ENCODE measurements at places on chromosomes 11 and 22.

DNA sequence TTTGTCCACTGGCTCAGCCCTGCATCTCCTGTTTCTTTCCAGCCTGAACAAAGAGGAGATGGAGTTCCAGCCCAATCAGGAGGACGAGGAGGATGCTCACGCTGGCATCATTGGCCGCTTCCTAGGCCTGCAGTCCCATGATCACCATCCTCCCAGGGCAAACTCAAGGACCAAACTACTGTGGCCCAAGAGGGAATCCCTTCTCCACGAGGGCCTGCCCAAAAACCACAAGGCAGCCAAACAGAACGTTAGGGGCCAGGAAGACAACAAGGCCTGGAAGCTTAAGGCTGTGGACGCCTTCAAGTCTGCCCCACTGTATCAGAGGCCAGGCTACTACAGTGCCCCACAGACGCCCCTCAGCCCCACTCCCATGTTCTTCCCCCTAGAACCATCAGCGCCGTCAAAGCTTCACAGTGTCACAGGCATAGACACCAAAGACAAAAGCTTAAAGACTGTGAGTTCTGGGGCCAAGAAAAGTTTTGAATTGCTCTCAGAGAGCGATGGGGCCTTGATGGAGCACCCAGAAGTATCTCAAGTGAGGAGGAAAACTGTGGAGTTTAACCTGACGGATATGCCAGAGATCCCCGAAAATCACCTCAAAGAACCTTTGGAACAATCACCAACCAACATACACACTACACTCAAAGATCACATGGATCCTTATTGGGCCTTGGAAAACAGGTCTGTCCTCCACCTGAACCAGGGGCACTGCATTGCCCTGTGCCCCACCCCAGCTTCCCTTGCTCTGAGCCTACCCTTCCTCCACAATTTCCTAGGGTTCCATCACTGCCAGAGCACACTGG lies 5.0 kb downstream of the FTH1 start:
- DNase-seq, result peak; percentile 63

GRCh38 chr22:39204216-39204615 lies 40.6 kb downstream of the PDGFB start:
- no peak for DNase-seq

- no peak for DNase-seq
Measured at GRCh38 chr11:64057890-64058289, 22.2 kb downstream of the FLRT1 start.

- DNase-seq, result peak; percentile 11
Measured at GRCh38 chr22:24500277-24500820, 5.2 kb downstream of the UPB1 start.

GRCh38 chr11:2186669-2187279 lies 15.2 kb upstream of the TH start:
- peak; percentile 15 for DNase-seq

GRCh38 chr11:44005956-44006355 lies 41.8 kb upstream of the ACCSL start:
- no peak for DNase-seq

- no peak for DNase-seq
Measured at GRCh38 chr22:42269432-42270175, 849 bp downstream of the TCF20 start.

DNA sequence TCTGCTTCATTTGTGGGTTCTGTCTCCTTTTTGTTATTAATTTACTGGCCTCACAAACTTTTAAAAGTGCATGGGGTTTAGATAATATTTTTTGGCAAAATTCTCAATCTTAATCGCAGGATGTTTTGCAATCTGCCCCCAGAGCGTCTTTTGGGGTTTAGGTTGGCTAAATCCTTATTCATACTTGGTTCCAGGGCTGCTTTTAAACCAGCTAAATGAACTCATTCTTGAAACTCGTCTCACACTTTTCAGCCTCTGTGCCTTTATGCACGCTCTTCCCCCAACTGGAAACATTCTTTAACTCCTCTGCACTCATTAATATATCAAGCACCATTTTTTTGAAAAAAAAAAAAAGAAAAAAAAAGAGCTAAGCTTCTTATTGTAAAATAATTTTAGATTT lies 131.7 kb downstream of the KIF18A start:
- DNase-seq, result no peak

DNA sequence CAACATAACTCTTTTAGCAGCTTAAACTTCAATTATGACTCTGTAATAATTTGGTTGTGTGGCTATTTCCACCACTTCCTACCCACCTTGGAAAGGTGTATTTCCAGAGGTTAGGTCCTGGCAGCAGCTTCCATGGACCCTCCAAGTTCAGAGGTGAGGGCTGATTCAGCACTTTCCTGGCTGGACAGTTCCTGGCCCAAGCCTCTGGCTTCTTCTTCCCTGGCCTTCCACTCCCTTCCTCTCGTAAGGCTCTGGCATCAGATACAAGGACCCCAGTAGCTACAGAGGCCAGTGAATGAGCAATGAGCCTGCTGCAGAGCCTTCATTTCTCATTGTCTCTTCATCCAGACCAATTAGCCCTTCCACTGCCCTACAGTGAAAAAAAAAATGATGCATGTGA lies 98.1 kb upstream of the KIRREL3 start:
- DNase-seq, result no peak

- DNase-seq, result no peak
Measured at GRCh38 chr11:119147604-119148333, 1.1 kb upstream of the ABCG4 start.

DNA sequence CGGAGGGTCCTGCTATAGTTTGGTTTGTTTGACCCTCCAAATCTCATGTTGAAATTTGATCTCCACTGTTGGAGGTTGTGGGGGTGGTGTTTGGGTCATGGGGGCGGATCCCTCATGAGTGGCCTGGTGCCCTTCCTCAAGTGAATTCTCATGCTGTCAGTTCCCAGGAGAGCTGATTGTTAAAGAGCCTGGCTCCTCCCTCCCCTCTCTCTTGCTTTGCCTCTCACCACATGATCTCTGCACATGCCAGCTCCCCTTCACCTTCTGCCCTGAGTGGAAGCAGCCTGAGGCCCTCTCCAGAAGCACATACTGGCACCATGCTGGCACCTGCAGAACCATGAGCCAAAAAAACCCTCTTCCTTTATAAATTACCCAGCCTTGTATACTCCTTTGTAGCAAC lies 7.1 kb downstream of the TSPAN18 start:
- DNase-seq, result no peak

DNA sequence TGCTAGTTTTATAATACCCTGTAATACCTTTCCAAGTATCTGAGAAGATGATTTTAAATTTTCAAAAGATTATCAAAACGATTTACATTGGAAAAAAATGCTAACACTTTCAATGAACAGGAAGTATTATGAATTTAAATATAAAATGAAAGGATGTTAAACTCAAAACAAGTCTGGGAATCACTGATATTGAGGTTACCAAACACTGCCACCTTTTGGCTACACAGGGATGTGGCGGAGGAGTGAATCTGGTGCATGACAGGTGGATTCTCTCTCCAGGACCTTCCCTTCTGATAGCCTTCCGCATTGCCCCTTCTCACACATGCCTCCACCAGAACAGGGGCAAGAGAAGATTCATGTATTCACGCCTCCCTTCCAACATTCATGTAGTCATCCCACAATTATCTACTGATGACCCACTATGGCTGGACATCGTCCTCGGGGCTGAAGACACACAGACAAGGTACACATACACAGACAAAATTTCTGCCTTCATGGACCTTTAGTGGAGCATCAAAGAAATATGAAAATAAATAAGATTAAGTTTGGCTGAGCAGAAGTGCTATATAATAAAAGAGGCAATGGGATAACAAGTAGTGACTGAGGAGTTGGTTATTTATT lies 34.7 kb downstream of the ATG16L2 start:
- DNase-seq, result no peak

DNA sequence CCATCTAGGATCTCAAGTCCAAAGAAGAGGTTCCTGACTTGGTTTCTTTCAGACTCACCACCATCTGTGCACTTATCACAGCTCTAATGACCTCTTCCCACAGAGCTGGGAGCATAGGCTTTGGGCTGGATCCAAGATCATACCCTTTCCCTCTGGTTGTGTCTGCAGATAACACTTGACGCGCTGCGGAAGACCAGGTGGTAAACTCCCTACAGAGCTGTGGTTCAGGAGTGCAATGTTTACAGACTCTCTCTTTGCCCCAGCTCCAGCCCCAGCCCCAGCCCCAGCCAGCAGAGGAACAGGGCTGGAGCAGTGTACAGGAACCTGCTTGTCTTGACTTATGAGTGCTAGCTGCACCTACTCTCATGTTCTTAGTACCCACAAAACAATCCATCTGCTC lies 274.4 kb upstream of the SYN3 start:
- DNase-seq, result no peak

- DNase-seq, result no peak
Measured at GRCh38 chr11:47267876-47268275, 2.1 kb upstream of the MADD start.

DNA sequence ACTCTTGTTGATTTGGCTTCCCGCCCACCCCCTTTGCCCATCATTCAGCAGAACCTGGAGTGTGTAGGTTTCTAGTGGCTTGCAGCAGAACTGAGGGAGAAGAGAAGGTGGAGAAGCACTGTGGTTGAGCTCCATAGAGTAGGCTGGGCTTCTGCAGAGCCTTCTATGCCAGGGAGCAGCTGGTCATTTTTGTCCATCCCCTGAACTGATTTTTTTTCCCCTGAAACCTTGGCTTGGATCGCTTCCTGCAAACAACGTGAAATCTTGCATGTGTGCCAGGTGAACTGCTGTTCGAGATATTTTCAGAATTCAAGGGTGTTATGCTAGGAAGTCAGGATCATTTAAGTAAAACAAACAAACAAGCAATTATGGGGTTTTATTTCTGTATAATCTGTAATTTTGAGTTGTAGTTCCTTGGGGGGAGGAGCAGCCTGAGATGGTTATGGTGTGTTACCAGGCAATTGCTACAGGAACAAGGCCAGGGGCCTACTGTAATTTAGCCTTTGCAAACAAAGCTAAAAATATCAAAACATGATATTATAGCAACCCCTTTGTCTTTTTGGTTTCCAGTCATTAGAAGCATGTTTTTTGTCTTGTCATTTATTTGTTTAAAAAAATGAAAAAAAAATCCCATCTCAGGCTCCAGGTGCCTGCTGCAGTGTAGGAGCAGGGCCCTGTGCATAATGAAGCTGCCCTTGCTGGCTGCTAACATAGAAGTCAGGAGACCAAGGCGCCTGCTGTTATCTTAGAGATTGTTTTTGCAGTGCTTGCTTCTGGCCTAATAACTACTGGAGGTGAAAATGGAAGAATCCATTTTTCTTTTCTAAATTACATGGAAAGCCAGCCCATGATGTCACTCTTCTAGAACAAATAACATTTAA lies 152.4 kb upstream of the TTC12 start:
- no peak for DNase-seq

DNA sequence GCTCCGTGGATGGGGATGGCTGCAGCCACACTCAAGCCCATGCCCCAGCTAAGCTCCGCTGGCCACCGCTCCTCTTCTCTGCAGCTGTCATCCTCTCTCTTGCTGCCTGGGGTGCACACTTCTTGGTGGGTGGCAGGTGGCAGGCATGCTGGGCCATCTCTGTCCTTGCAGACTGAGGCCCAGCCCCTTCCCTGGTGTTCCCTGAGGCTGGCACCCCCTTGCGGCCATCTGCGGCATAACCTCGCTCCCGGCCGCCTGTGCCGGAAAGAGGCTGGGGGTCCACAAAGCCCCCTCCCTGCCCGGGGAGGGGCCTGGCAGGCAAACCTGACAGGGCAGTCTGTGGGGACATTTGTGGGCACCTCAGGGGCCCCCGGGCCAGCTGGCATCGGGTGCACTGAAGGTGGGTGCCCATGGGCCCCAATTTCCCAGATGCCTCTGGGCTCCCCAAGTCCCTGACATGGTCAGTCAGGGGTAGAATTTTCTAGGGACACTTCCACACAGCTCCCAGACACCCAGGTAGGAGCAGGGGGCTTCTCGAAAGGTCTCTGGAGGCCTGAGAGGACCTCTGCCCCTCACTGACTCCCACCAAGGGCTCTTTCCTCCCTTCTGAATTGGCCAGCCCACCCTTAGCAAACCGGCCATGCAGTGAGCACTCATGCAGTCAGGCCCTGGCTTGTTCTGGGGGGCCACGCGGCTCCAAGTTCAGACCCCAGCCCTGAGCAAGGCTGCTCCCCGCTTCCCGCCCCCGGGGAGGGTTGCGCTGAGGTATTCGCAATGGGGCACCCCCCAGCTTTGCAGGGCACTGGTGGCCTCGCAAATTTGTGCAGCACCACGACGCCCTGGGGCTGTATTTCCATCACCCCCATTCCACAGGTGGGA lies 23.5 kb upstream of the TH start:
- DNase-seq, result peak; percentile 6

DNA sequence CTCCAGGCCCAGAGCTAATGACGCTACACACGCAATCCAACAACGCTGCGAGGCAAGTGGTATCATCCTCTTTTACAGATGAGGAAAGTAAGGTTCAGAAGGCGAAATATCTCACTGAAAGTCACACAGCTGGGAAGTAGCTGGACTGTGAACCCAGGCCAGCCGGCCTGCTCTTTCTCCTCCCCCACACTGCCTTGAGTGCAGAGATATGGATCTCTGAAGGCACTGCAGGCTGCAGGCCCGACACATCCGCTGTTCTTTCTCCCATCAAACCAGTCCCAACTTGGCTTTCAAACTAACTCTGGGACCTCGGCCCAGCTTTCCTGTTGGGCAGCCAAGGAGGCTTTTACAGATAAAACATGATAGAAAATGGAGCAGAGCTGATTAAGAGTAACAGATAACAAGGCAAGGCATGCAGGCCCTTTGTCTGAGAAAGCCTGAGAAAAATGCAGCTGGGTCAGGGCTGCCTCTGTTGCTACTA lies 64.0 kb upstream of the PTPRJ start:
- DNase-seq, result peak; percentile 92

DNA sequence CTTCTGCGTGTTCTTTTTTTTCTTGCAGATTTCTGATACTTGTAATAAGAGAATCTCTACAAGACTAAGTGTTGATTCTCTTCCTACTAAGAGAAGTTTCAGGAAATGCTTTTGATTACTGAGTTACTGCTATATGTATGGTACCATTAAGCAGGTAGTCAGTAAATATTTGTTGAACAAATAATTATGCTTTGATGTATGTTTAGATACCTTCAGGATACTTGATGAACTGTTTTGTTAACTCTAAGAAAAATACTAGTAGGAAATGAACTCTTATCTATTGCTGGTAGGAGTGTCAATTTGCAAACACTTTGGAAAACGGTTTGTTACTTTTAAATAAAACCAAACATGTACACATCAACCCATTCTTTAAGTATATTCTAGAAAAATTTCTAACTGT lies 90.6 kb downstream of the TMEM135 start:
- no peak for DNase-seq

- no peak for DNase-seq
Measured at GRCh38 chr22:49645791-49646550, 181.7 kb downstream of the BRD1 start.

- peak; percentile 19 for DNase-seq
Measured at GRCh38 chr11:61855939-61856680, 28.0 kb downstream of the FADS2 start.

DNA sequence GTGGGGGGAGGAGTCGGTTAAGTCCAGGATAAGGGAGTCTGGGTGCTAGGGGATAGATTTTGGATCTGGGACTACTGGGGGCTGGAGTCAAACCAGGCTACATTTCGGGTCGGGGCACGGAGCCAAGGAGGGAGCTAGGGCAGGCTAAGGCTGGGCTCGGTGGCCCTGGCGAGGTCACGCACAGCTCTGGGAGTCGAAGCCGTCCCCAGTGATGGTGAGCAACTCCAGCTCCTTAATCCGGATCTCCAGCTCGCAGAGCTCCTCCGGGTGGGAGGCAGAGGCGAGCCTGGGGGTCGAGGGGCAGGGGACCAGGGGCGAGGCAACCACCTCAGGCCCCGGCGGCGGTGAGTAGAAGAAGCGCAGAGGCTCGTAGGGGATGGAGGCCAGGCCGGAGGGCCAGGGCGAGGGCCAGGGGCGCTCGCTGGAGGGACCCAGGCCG lies 544 bp downstream of the C11orf91 start:
- DNase-seq, result no peak
